ENCODE measurements at places on chromosomes 3 and 15.
A peak's percentile ranks its signal among the peaks of the same experiment; 100 is the strongest.

DNA sequence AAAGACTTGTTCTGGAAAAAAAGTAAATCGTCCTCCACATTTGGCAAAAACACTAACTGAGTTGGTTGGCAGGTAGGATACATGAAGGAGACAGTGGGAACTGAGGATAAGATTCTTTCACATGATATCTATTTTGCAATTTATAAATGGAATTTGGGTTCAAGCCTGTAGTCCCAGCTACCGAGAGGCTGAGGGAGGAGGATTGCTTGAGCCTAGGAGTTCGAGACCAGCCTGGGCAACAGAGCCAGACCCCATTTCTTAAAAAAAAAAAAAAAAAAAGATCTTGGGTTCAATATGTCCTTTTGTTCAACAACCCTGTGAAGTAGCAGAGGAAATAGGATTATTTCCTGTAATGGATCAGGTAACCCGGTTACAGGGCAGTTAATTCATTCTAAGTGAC is 35.7 kb upstream of the CFAP161 start:
- no peak overlapping the region for H3K27ac ChIP-seq
- H3K4me1 ChIP-seq = peaks cover 13% of the 10 kb centered on the region
- no peak for DNase-seq
- no peaks in the 10 kb centered on the region for H3K36me3 ChIP-seq
- no peak overlapping the region for H3K4me3 ChIP-seq

DNA sequence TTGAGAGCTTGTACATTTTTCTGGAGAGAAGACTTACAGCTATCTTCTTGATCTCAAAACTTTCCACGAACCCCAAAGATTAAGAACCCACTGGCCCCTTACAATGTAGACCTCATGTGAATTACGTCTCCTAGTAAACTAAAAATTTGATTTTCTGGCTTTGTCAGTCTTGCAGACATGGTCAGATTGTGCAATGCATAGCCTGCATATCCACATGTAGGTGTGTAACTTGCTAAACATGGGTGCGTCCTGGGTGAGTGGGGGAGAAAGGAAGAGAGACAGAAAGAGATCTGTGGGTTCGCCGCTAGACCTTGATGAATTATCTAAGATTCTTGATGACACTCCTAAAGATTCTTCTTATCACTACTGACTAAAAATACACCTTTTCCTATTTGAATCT is 561.2 kb upstream of the MDFIC2 start:
- no peak overlapping the region for H3K4me3 ChIP-seq
- no peak overlapping the region for H3K27ac ChIP-seq
- peaks cover 2% of the 10 kb centered on the region for H3K36me3 ChIP-seq
- H3K27me3 ChIP-seq = peaks cover 12% of the 10 kb centered on the region

DNA sequence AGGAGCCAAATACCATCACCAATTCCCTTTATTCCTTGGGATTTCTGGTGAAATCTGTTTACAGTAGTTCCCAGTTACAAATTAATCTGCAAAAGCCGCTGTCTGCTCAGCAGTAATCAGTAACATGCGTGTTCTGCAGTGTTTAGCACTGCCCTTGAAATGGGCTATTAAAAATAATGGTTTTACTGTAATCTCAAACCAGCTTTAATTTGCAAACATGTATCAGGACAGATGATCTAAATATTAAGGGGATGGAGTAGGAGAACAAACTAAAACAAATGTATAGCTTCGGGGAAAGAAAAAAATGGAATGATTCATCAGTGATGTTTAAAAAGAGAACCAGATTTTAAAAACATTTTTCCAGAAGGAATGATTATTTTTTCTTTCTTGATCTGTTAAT is 513.2 kb downstream of the MECOM start:
- peaks cover 59% of the 10 kb centered on the region for H3K27me3 ChIP-seq
- no peak overlapping the region for H3K4me3 ChIP-seq
- peaks cover 20% of the 10 kb centered on the region for H3K4me1 ChIP-seq
- no peak overlapping the region for H3K27ac ChIP-seq
- DNase-seq = no peak

DNA sequence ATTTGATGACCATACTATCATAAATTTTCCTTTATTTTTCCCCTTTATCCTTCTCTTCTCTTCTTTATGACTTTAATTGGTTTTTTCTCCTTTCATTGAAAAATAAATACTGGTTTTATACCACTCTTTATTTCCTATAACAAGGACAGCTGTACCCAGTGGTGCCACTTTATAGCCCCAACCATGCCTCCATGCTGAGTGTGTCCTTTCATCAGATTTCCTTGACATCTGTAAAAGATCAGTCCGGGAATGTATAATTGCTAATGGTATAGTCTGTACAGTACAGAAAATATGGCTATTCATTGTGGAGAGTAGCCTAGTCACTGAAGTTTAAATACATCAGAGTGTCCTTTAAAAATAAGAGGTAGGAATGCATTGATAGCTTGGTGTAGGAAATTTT is 74.6 kb downstream of the EPHA3 start:
- no peak overlapping the region for H3K27ac ChIP-seq
- H3K36me3 ChIP-seq = no peaks in the 10 kb centered on the region
- DNase-seq = no peak
- no peaks in the 10 kb centered on the region for H3K27me3 ChIP-seq
- no peak overlapping the region for H3K4me3 ChIP-seq
- H3K4me1 ChIP-seq = no peaks in the 10 kb centered on the region

GRCh38 chr3:23390989-23391553 is 187.9 kb downstream of the UBE2E2 start:
- H3K27me3 ChIP-seq = no peaks in the 10 kb centered on the region
- no peak overlapping the region for H3K4me3 ChIP-seq
- H3K27ac ChIP-seq = no peak overlapping the region
- H3K4me1 ChIP-seq = peaks cover 1% of the 10 kb centered on the region

GRCh38 chr3:195817578-195818135 is 5.9 kb upstream of the MUC4 start:
- no peaks in the 10 kb centered on the region for H3K36me3 ChIP-seq
- H3K4me1 ChIP-seq = no peaks in the 10 kb centered on the region
- no peak for DNase-seq
- H3K27ac ChIP-seq = no peak overlapping the region

- H3K27ac ChIP-seq = peak overlapping the region; percentile 4
- peaks cover 15% of the 10 kb centered on the region for H3K4me1 ChIP-seq
- peak; percentile 60 for DNase-seq
- H3K36me3 ChIP-seq = peaks cover 2% of the 10 kb centered on the region
Measured at GRCh38 chr3:30319713-30320112, 286.7 kb upstream of the TGFBR2 start.

DNA sequence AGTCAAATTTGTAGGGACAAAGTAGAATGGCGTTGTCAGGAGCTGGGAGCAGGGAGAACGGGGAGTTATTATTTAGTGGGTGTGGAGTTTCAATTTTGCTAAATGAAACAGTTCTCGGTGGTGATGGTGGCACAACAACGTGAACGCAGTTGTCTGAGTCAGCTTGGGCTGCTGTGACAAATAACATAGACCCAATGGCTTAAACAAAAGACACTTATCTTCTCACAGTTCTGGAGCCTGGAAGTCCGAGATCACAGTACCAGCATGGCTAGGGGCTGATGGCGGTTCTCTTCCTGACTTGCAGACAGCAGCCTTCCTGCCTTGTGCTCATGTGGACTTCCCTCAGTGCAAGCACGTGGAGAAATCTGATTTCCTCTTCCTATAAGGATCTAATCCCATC is 90.2 kb downstream of the CHSY1 start:
- peak overlapping the region; percentile 41 for H3K27ac ChIP-seq
- peaks cover 39% of the 10 kb centered on the region for H3K4me1 ChIP-seq

DNA sequence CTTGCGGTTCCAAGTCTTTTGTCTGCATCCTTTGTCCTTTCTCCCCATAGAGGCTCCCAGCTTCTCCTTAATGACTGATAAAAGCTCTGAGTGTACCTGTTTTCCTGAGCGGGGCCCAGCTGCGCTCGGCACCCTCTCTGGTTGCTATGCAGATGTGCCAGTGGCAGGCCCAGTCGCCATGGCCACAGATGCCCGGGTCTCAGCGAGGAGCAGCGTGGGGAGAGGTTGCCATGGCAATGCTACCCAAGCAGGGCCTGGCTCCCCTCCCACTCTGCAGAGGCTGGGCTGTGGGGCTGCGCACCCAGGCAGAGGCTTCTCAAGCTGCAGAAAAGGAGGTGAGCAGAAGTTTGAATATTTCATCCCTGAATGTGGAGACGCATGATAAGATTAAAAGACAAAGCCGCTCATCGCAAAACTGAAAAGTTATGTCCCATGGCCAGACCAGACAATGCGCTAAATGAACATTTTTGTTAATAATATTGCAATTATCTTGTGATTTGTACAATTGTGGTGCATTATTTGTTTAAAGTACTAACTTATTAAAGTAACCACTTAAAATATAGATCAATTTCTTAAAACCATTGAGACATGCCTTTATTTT is 66.1 kb downstream of the TPRA1 start:
- no peaks in the 10 kb centered on the region for H3K36me3 ChIP-seq
- H3K27me3 ChIP-seq = peaks cover 20% of the 10 kb centered on the region
- H3K4me1 ChIP-seq = no peaks in the 10 kb centered on the region
- DNase-seq = no peak

DNA sequence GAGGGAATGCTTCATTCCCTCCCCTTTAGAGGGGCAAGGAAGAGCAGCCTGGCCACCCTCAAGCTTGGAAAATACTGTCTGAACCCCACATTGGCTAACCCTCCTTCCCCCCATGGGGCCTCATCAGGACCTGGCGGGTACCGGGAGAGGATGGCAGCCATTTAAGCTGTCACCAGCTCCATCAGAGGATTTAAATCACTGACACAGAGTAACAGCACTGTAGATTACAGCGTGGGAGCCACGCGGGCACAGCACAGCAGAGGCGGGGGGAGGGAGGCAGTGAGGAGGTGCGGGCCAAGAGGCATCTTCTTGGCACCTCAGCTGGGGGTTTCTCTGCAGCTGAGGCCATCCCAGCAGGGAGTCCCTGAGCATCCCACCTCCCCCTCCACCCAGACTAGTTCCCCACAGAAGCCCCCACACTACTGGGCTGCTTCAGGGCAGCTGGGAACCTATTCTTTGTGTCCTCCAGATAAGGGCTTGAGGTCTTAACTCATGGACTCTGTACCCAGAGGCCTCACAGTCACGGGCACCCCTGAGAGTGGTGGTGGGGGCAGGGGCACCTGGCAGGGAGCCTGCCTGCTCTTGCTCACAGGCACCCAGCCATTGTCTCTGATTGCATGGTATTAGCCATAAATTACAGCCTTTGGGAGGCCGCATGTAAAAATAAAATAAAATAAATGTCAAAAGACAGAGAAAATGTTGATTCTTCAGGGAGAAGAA is 21.9 kb upstream of the CACNA2D2 start:
- no peak for DNase-seq
- H3K27me3 ChIP-seq = peaks cover 13% of the 10 kb centered on the region
- H3K36me3 ChIP-seq = no peaks in the 10 kb centered on the region
- no peak overlapping the region for H3K4me3 ChIP-seq

DNA sequence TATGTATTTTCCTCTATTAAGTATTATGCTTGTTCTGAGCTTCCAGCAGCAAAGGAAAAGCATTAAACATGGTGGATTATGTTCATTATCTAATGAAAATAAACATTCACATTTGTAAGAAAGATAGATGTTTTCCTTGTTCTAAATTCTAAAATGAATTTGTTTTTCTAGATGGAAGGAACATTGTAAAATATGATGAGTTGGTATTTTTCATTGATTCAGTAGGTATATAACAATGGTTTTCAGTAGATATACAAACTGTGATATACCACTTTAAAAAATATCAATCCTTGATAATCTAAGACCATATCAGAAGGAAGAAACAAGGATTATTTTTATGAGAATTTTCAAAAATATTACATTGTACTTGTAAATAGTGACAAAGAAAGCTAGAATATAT is 290.6 kb upstream of the GOLIM4 start:
- H3K27ac ChIP-seq = no peak overlapping the region
- H3K36me3 ChIP-seq = no peaks in the 10 kb centered on the region
- no peak overlapping the region for H3K4me3 ChIP-seq
- DNase-seq = no peak
- no peaks in the 10 kb centered on the region for H3K4me1 ChIP-seq
- H3K27me3 ChIP-seq = no peaks in the 10 kb centered on the region

- H3K4me1 ChIP-seq = no peaks in the 10 kb centered on the region
- no peak overlapping the region for H3K4me3 ChIP-seq
- no peaks in the 10 kb centered on the region for H3K27me3 ChIP-seq
- DNase-seq = no peak
Measured at GRCh38 chr15:87609474-87609873, 647.1 kb downstream of the NTRK3 start.

- H3K4me1 ChIP-seq = peaks cover 5% of the 10 kb centered on the region
- H3K27me3 ChIP-seq = peaks cover 2% of the 10 kb centered on the region
- no peak overlapping the region for H3K27ac ChIP-seq
- no peak overlapping the region for H3K4me3 ChIP-seq
- H3K36me3 ChIP-seq = no peaks in the 10 kb centered on the region
Measured at GRCh38 chr15:37767841-37768455, 166.5 kb upstream of the TMCO5A start.

- H3K36me3 ChIP-seq = no peaks in the 10 kb centered on the region
- H3K27ac ChIP-seq = no peak overlapping the region
- DNase-seq = no peak
- peaks cover 34% of the 10 kb centered on the region for H3K27me3 ChIP-seq
- peaks cover 4% of the 10 kb centered on the region for H3K4me1 ChIP-seq
Measured at GRCh38 chr15:33328106-33328505, 17.3 kb downstream of the RYR3 start.

GRCh38 chr3:47007001-47007400 is 27.5 kb downstream of the NBEAL2 start:
- H3K36me3 ChIP-seq = peaks cover 34% of the 10 kb centered on the region
- no peaks in the 10 kb centered on the region for H3K27me3 ChIP-seq
- DNase-seq = no peak
- H3K4me3 ChIP-seq = no peak overlapping the region
- peaks cover 4% of the 10 kb centered on the region for H3K4me1 ChIP-seq

DNA sequence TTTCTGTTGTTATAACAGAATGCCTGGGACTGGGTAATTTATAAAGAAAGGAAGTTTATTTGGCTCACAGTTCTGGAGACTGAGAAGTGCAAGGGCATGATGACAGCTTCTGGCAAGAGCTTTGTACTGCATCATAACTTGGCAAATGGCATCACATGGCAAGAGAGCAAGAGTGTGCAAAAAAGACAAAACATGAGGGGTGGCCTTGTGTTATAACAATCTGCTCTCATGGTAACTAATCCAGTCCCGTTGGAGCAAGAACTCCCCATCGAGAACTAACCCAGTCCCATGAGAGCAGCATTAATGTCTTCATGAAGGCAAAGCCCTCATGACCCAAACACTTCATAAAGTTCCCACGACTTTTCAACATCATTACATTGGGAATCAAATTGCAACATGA is 23.2 kb downstream of the SCN11A start:
- no peak for DNase-seq
- peaks cover 3% of the 10 kb centered on the region for H3K27me3 ChIP-seq
- no peaks in the 10 kb centered on the region for H3K36me3 ChIP-seq

GRCh38 chr3:148642616-148643015 is 55.1 kb upstream of the AGTR1 start:
- no peak for DNase-seq
- H3K4me1 ChIP-seq = no peaks in the 10 kb centered on the region
- H3K27ac ChIP-seq = no peak overlapping the region
- no peaks in the 10 kb centered on the region for H3K36me3 ChIP-seq

- no peak overlapping the region for H3K4me3 ChIP-seq
- peaks cover 11% of the 10 kb centered on the region for H3K36me3 ChIP-seq
- no peaks in the 10 kb centered on the region for H3K27me3 ChIP-seq
- no peak overlapping the region for H3K27ac ChIP-seq
- peaks cover 11% of the 10 kb centered on the region for H3K4me1 ChIP-seq
Measured at GRCh38 chr3:11385891-11386290, 113.7 kb downstream of the ATG7 start.

GRCh38 chr3:57889807-57890206 is 118.4 kb upstream of the FLNB start:
- H3K36me3 ChIP-seq = peaks cover 21% of the 10 kb centered on the region
- no peak for DNase-seq
- no peaks in the 10 kb centered on the region for H3K4me1 ChIP-seq
- H3K27me3 ChIP-seq = no peaks in the 10 kb centered on the region
- H3K27ac ChIP-seq = no peak overlapping the region
- no peak overlapping the region for H3K4me3 ChIP-seq
